Stimulated activated CD8-positive, alpha-beta memory T cell treated with anti-CD3 and anti-CD28 coated beads, Interleukin-2, amount 100 ng/mL, for 1 hour (primary cell): ENCODE measurements at places on chromosomes 5 and 9.

GRCh38 chr5:107744418-107745330 lies 73.9 kb upstream of the EFNA5 start:
- DNase-seq = no peak

GRCh38 chr5:132376694-132377641 lies 7.5 kb downstream of the SLC22A5 start:
- DNase-seq = no peak

- no peak for DNase-seq
Measured at GRCh38 chr5:43643327-43643726, 40.3 kb downstream of the NNT start.

DNA sequence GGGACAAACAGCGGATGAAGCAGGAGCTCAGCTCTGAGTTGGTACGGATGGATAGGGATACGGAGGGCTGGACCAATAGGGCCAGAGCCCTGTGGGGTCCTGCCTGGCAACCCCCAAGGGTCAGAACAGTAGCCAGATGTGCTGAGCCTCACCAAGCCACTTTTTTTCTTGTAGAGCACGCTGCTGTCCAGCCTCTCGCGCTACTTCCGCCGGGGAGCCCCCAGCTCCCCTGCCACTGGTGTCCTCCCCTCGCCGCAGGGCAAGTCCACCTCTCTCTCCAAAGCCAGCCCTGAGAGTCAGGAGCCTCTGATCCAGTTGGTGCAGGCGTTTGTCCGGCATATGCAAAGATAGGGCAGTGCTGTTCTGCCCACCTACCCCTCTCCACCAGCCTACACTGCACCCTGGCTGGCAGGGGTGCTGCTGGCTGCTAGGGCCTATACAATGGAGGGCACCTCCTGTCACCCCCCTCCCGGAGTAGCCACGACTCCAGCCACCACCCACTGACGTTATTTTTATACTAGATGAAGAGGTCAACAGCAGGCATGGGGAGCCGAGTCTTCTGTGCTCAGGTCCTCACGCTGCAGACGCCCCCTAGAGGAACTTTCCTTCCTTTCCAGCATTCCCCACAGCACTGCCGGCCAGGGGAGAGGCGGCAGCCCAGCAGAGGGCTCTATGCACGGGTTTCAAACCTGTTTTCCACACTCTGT lies 21.6 kb downstream of the SH3GLB2 start:
- DNase-seq = peak; percentile 16

DNA sequence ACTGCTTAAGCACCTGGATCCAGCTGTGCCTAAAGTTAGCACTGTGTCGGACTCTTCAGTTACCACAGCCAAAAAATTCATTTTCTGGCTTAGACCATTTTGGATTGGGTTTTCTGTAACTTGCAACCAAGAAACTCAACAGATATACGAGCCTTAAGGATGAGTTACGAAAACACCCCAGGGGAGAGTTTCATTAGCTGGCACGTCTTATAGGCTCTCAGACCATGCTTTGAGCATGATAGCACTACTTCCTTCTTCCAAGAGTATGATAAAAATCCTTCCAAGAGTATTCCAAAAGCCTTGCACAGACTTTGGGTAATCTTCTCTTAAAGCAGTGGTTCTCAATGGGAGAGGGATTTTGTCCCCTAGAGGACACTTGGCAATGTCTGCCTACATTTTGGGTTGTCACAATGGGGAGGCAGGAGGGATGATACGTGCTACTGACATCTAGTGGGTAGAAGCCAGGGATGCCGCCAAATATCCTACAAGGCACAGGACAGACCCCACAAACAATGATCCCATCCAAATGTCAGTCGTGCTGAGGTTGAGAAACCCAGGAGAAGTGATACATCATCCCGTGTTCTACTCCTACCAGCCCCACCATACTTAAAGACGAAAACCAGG lies 64.8 kb downstream of the SMIM23 start:
- no peak for DNase-seq

- DNase-seq = no peak
Measured at GRCh38 chr9:134707031-134707680, 65.6 kb downstream of the COL5A1 start.
